ENCODE measurements at places on chromosomes 1 and 21.

DNA sequence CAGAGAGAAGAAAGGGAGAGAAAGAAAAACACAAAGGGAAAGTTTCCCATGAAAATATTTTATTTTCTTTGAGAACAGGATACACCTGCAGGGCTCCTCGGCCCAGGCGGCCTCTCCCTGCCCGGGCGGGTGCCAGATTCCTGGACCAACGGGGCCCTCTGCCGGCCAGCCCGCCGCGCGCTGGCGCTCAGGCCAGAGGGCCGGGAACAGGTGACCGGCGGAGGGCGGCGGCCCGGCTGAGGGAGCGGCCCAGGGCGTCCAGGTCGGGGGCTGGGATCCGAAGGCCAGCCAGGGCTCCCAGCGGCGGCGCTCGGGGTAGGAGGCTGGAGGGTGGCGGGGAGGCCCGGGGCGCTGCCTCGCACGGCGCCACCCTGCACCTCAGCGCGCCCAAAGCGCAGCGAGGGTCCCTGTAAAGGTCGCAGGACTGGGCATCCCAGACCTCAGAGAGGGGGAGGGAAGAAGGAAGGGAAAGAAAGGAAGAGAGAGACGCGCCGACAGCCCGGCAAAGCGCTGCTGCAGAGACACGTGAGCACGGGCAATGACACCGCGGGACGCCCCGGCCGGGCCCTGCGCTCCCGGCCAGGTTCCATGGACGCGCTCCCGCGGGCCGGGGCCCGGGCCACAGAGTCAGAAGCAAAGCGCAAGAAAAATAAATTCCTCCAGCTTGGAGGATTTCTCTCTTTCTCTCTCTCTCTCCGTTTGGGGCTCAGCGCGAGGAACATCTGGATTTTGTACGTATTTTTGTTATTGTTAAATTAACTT is 927 bp downstream of the WNT9A start:
- DNase-seq = peak; percentile 59

DNA sequence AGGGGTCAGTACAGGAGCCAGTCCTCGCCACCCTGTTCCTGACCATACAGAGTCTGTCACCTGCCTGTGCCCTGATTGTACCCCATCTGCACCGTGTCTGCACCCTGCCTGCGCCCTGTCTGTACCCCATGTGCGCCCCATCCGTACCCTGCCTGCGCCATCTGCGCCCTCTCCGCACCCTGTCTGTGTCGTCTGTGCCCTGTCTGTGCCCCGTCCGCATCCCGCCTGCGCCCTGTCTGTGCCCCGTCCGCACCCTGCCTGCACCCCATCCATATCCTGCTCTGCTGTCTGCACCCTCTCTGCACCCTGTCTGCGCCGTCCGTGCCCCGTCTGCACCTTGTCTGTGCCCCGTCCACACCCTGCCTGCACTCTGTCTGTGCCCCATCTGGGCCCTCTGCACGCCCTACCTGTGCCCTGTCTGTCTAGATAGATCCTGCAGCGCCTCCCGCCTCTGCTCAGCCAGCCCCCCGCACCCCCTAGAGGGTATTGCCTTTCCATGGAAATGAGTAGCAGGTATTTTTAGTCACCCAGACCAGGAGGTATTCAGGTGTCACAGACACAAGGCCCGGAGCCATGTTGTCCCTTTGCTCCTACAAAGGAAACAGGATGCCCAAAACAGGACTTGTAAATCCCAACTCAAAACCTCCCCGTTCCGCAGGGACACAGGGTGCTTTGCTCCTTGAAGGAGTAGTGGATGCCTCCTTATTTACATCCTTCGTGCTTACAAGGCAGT is 7.7 kb upstream of the NPHP4 start:
- no peak for DNase-seq

DNA sequence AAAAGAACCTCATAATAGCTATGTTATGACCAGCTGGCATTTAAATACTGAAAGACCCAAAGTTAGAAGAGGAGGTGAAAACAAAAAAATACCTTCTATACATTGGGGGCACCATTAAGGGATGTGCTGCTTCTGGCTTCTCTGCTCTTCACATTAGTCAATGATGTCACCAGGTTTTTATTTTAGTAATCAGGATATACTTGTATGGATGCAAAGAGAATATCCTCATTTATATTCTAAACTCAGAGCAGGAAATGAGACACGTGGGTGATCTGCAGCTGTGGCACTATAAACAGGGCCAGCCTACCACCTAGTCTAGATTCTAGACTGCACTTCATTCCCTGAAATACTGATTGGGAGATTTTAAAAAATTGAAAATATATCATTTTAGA is 51.2 kb downstream of the WLS start:
- DNase-seq = no peak

- DNase-seq = no peak
These were observed 20.9 kb upstream of the AGL start for GRCh38 chr1:99829269-99829668.

- DNase-seq = no peak
These were observed at the start of gene KLF18 for GRCh38 chr1:44141531-44141930. Gene KLF18 (minus strand): TSS chr1:44141631. CDS start chr1:44141631, 0 bp downstream.

- peak; percentile 64 for DNase-seq
These were observed 5.8 kb upstream of the FNBP1L start for GRCh38 chr1:93442008-93442666.

- peak; percentile 57 for DNase-seq
These were observed 15.2 kb downstream of the PTPRF start for GRCh38 chr1:43545695-43546387.

GRCh38 chr1:18795002-18795689 is 64.3 kb downstream of the TAS1R2 start:
- DNase-seq = no peak

DNA sequence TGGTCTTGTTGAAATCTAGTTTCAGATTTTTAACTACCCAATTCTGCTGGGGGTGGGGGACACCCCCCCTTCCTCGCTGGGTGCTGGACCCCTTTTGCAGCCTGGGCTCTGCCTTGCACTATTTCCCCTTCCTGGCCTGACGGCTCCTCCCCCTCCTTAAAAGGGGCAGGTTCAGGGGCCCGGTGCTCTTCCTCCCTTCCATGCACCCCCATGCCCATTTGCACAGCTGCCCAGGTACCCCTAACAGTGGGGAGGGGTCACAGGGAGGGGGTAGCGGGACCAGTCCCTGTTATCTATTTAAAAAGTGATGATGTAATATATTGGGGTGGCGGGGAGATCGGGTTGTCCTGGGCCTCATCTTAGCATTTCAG is 15.3 kb downstream of the ZBTB7B start:
- DNase-seq = no peak

Measured in EH (cell line).